Stimulated activated CD4-positive, alpha-beta T cell treated with anti-CD3 and anti-CD28 coated beads, Interleukin-12 subunit alpha, Interleukin-12 subunit beta, amount 100 ng/mL, for 4 hours (primary cell): ENCODE measurements at places on chromosomes 13 and 19.

GRCh38 chr13:106036870-106037269 lies 498.6 kb downstream of the EFNB2 start:
- no peak for DNase-seq

- no peak for DNase-seq
These were observed 6.0 kb upstream of the IGLON5 start for GRCh38 chr19:51305479-51305878.

DNA sequence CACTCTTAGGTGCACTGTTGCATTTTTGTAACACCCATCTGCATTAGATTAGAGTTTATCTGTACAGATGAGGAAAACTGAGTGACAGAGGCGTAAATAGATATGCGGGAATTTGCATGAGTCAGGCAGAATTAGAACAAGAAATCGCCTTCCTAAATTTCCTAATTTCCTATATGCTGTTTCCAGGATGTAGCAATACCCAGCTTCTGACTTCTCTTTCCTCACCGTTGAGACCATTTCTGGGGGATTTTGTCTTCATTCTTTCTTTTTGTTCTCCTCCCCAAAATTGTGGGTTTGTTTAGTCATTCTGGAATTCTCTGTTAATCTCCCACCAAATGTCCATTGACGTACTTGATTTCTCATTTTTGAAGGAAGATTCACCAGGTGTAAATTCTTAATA lies 10.6 kb upstream of the ZNF792 start:
- DNase-seq: no peak

- no peak for DNase-seq
These were observed 3.0 kb upstream of the ZNF628 start for GRCh38 chr19:55473225-55474012.

DNA sequence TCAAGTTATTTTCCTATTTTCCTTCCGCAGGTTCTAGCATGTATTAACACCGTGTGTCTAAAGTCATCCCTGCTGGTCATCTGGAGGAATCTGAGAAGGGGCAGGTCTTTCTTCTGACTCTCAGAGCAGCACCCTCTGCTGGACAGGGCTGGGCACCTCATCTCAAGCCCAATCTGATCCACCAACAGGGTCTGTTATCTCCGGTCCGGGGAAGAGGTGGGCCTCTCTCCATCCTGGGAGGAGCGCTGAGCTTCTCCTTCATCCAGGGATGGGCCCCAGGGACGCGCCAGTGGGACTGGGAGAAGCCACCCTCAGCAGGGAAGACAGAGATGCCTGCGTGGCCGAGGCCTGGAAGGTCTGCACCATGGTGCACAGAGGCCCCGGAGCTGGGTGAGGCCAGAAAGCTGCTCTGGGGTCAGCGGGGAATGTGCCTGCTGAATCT lies 26.0 kb upstream of the ZNF331 start:
- peak; percentile 34 for DNase-seq

- DNase-seq: no peak
These were observed 9.6 kb upstream of the RSPH6A start for GRCh38 chr19:45824531-45825262.

DNA sequence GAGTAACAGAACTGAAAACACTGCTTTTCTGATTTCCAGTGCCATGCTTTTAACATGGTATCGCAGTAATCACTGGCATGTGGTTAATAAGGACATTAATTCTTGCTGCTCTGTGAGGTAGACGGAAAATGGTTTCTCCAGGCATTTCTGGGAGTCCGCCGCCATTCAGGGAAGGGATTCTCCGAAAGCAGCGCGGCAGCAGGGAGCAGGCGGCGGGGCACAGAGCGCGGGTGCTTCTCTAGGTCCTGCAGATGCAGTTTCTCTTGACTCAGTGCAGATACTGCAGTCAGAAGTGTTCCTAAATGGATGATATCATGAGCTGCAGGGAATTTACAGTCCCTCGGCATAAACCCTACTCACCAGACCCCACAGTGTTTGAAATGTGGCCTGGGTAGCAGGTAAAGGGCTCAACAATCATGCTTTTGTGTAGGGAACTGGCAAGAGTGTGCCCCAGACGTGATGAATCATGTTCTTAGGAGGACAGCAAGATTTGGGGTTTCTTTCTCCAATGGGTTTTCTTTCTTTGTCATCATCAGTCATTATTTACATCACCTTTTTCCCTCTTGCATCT lies 338.6 kb upstream of the ARGLU1 start:
- no peak for DNase-seq

- DNase-seq: no peak
These were observed 113.1 kb upstream of the FNDC3A start for GRCh38 chr13:48862572-48862971.

- no peak for DNase-seq
These were observed 8.0 kb downstream of the NPAS1 start for GRCh38 chr19:47027586-47028088.

DNA sequence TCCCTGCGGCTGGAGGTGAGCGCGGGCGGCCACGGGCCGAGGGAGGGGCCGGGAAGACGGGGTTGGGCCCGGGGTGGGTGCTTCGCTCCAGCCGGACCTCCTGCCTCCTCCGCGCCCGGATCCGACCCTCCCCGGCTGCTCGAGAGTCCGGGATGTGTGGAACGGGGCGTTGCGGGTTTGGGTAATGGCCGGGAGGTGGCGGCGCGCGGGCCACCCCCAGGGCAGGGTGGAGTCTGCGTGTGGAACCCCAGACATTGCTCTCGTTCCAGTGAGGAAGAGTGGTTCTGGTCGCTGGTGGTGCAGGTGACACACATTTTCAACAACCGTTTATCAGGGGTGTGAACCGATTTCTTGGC lies 38.8 kb downstream of the ARHGEF7 start:
- DNase-seq: peak; percentile 40

DNA sequence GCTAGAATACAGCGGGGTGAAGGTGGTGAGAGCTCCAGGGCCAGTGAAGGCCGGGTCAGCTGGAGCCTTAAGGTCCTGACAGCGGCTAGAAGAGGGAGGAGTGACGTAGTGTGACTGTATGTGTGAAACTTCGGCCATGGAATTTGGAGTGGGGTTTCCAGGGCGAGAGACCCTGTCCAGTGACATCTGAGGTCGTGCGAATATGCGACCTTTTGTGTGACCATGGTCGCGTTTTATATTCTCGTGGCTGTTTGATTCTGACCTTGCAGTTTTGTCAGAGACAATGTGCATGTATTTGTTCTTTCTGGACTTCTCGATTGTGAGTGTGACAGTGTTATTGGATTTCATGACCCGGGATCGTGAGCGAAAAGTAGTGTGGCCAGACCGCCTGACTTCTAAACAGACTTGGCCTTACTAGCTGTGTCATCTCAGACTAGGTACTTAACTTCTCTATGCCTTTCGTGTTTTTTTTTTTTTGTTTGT lies 405 bp upstream of the ZNF569 start:
- no peak for DNase-seq

- DNase-seq: no peak
These were observed 42.6 kb downstream of the EFNB2 start for GRCh38 chr13:106492588-106493475.

- DNase-seq: no peak
These were observed 776 bp upstream of the LENG1 start for GRCh38 chr19:54160182-54160811.

DNA sequence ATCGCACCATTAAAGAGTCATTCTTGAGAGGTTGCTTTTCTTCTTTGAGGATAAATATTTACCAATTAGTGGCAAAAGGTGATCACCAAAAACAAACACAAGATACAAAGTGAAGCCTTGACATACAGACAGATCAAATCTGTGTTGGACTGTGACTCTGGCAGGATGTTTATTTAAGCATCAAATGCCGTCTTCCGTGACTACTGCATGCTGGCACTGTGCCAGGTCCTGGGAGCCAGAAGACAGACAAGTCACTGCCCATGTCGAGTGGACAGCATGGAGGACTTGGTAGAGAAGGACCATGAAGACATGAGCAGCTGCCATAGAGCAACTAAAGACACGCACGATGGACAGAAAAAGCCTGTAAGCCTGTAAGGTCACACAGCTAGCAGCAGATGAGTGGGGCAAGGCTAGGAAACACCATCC lies 92.8 kb upstream of the FARP1 start:
- DNase-seq: no peak

GRCh38 chr13:108957369-108958012 lies 328.1 kb downstream of the MYO16 start:
- no peak for DNase-seq

GRCh38 chr13:110687736-110688135 lies 18.2 kb downstream of the CARS2 start:
- DNase-seq: no peak

GRCh38 chr13:51801631-51802099 lies 2.3 kb downstream of the DHRS12 start:
- DNase-seq: no peak

DNA sequence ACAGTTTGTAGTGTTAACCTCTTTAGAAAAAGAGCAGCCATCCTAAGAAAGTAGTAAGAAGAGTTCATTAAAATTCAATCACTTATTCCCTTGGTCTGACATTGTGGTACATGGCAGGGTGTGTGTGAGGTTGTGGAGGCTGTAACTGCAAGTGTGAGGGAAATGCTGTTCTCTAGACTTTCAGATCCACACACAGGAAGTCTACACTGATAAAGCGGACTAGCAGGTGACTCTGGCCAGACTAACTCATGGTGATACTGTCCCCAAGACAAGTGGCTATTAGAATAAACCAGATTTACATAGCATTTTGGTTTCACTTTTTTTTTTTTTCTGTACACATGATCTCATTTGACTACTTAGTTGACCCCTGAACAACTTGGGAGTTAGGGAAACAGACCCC lies 10.0 kb downstream of the MTIF3 start:
- no peak for DNase-seq

GRCh38 chr13:38872693-38873092 lies 117.9 kb downstream of the STOML3 start:
- DNase-seq: peak; percentile 15

GRCh38 chr13:96075953-96076543 lies 13.9 kb upstream of the HS6ST3 start:
- DNase-seq: no peak
